NCI-H2171 (cell line): ENCODE measurements at places on chromosomes 12 and 14.

DNA sequence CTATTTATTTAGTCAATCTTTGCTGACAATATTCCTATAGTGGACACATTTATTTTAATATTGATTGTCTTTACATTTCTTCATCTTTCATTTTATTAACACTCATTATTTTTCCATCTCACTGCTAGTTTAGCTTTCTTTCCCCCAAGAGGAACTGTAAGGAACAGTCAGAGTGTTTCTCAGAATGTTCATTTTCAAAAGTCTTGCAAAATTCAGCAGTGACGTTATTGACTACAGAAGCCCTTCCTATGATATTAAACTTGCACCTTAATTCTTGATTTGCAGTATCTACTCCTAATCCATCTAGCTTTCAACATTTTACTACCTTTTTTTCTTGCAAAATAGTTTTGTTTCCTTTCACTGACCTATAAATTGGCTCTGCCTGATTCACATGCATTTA lies 13.0 kb downstream of the CLEC2B start:
- DNase-seq, result no peak

GRCh38 chr12:123971449-123971769 lies 1.2 kb downstream of the CCDC92 start:
- no peak for DNase-seq

DNA sequence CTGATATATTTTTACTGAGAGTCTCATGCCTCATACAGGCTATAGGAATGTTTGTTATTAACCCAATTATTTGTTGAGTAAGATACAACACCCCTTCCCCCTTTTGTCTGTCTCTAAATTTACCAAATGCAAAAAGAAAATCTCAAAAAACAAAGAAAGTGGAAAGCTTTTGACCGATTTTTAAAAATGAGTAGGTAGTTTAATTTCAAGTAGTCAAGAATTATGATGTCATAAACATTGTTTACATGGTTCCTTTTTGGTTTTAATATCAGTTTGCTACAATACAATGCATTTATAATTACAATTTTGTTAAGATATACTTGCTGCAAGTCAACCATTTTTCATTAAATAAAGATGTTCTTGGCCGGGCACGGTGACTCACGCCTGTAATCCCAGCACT lies 84.7 kb upstream of the HMGA2 start:
- no peak for DNase-seq

- no peak for DNase-seq
Measured at GRCh38 chr12:124828264-124829007, 35.2 kb downstream of the SCARB1 start.

- DNase-seq, result peak; percentile 44
Measured at GRCh38 chr12:75814851-75815754, 216.5 kb downstream of the PHLDA1 start.

DNA sequence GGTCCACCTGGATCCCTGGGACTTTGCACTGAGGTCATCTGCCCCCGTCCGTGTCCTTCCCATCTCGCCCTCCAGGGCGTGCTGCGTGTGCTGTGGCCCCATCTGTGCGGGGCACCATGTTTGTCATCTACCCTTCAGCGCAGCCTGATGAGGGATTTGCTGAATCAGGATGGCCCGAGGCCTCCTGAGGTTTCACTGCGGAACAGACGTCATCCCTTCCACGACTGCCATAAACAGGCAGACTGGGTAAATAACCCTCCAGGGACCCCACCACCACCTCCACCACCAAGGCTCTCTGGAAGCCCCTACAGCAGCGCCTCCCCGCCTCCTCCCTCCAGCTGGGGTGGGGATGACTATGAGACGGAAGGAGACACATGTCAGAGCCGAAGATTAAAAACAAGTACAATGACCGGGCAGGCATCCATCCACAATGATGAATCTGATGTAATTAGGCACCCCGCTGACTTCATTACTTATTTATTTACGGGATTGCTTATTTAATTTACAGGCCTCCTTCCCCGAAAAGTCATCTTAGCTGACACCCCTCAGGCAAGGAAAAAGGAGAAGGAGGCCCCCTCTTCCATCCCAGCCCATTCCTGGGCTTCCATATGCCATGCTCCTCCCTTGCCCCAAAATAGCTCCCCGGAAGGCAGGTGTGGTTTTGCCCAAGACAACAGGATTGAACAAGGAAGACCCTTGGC lies 39.4 kb downstream of the NCOR2 start:
- DNase-seq, result peak; percentile 92

DNA sequence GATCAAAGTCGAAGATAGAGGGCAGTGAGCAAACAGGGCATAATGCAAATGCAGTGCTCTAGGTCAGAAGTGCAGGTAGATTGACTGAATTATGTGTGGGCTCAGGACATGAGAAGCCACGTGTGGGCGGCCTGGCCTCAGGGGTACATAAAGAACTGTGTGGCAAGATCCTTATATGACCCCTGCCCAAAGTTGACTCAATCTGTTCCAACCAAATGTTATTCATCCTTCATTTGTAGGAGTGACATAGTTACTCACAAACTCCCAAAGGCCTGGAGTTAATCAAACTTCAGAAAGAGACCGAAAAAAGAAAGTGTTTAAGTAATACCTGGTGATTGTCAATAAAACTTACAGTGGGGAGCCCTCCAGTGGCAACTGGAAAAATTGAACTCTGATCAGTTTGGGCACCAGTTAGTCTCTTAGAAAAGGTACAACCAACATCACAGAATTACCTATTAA lies 150.4 kb upstream of the FAR2 start:
- peak; percentile 26 for DNase-seq

DNA sequence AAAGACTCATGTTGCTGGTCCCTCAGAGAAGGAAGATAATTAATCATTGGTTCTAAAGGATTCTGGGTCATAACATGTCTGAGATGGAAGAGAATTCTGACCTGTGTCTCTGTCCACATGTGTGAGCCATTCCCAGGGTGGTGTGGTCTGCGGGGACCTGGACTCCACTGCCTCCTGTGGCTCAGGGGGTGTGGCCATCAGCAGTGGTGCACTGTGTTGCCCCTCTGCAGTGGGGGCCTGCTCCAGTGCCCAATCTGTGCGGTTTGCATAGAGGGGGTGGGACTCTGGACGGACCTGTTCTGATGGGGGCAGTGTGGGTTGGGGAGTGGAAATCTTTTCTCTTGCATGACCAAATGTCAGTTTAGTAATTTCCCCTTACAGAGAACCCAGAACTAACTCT lies 13.5 kb downstream of the KRT85 start:
- DNase-seq, result no peak

GRCh38 chr12:105343836-105344235 lies 13.3 kb downstream of the C12orf75 start:
- DNase-seq, result no peak

GRCh38 chr12:45580356-45580969 lies 149.0 kb upstream of the ARID2 start:
- DNase-seq, result no peak

DNA sequence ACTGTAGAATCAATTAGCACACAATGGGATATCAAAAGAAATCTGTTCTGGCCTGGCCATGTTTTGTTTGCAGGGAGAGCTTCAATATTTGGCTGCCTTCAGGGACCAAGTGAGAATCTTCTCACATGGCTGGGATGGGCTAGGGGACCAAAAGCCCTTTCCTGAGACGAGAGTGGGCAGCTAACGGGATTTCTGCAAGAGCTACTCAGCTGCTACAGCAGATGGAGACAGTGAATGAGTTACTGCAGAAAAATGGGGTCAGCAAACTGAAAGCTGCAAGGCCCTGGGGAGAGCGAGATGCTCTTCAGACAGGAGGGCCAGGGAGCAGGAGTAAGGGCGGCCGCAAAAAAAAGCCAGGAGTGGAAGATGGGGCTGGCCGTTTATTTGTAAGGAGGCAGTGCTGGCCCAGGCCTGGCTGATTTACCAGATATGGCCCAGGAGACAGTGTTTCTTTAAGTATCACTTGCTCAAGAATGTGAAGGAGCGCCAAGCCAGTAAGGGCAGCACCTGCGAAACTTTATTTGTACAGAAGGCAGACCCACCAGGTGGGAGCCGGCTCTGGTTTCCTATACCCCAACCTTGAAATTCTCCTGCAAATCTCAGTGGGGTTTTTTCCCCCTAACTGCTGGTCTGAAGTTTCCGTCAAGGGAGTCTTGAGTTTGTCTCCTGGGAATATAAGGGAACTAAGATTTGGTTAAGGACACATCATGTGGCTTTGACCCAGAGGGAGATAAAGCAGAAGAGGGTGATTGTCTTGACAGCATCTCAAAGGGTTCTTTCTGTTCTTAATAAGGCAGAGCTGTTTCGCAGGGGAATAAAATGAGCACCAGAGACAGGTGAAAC lies 57.8 kb downstream of the SSH1 start:
- no peak for DNase-seq

GRCh38 chr14:97942921-97943320 lies 1145.7 kb downstream of the VRK1 start:
- no peak for DNase-seq

DNA sequence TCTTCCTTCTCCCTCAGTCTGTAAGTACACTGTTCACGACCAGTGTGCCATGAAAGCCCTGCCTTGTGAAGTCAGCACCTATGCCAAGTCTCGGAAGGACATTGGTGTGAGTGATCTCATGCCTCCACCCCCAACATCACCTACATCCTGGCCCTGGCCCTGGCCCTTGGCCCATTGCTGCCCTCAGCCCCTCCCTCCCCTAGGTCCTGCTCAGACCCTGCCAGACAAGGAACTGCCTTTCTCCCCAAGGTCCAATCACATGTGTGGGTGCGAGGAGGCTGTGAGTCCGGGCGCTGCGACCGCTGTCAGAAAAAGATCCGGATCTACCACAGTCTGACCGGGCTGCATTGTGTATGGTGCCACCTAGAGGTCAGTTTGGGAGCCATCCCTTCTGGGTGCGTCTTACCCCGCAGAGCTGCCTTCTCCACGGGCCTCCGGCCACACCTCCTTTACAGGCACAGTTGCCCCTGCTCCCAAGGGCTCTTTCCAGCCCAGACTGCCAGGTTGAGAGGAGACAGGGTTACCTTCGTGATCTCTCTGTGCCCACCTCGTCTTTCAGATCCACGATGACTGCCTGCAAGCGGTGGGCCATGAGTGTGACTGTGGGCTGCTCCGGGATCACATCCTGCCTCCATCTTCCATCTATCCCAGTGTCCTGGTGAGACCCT lies 9.2 kb downstream of the DGKA start:
- peak; percentile 44 for DNase-seq

DNA sequence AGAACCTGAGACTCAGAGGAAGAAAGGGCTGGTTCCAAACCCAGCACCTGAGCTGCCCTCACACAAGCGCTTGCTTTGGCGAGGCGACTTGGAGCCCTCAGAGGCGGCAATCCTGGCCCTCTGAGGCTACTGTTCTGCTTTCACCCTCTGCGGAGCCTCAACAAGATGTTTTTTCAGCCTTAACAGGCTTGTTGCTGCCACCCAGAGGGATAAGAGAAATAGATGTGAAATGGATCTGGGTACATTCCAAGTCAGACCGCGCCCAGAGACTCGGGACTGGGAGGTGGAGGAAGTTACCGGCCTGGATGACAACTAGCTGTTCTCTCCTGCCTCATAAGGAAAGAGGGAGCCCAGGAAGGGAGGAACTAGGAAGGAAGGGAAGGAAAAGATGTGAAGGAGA lies 89.6 kb downstream of the TTC7B start:
- DNase-seq, result no peak

DNA sequence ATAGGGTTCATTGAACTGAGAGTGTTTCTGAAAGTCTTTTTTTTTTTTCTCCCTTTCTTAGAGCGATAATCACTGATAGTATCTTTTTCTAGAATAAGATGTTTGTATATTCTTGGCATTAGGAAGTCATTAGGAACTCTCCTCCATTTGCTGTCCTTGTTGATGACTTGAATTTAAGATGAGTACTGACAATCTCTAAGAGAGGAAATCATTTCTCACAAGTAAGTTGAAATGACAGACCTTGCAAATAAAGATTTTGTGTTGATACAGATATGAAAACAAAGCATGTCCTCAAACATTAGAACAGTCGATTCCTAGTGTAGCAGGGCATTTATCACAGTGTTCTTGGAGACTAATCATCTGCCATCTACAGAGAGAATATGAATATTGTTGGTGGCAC lies 458.4 kb upstream of the SYT1 start:
- no peak for DNase-seq

- no peak for DNase-seq
Measured at GRCh38 chr14:101503431-101504095, 57.7 kb upstream of the DIO3 start.

- peak; percentile 14 for DNase-seq
Measured at GRCh38 chr12:48296586-48297282, 54.0 kb downstream of the ZNF641 start.
